Activated gamma-delta T cell (primary cell): ENCODE measurements at places on chromosomes 7 and 10.

GRCh38 chr10:33783557-33783956, 449.1 kb upstream of the NRP1 start:
- no peak for DNase-seq

DNA sequence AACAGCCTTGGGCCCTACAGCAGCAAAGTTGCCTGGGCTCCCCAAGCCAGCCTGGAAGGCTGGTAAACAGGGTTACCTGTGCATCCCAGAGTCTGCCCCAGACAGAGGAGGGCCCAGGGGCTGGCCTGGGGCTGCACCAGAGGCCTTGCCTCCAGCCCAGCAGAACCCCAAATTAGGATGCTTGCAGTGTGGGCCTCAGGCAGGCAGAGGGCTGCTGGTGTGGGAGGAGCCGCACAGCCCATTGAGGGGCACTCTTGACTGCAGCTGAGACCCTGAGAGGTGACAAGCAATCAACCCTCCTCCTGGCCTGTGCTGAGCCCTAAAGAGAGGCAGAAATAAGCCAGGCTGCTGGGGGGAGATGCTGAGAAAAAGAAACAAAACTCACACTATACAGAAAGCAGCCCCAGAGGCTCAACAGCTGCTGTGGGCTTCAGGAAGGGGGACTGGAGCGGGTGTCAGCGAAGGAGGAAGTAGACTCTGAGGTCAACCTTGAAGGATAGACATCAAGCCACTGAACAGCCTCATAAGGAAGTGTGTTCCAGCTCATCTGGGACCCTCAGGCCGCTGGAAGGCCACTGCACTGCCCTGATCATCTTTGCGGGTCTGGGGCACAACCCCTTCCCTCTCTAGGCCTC, 6.6 kb downstream of the AIFM2 start:
- no peak for DNase-seq

- DNase-seq, result no peak
These were observed 224.2 kb downstream of the XPNPEP1 start for GRCh38 chr10:109698882-109699664.

DNA sequence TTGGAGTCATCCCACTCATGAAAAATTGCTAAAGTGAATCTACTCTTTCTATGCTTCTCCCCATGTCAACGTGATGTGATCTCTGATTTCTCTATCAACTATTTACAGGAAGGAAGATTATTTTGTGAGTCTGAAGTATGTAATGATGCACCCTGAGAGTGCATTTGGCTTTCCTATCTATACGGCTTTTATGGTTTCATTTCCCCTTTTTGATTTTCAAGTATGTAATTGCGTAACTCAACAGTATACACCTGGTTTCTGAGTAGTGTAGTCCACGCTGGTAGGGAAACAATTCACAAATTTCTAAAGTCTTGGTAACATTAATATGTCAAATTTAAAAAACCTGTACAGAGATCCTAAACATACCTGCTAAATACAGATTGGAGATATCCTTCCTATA, 194.7 kb upstream of the SEMA3A start:
- no peak for DNase-seq

GRCh38 chr10:101027106-101027720, 3.7 kb downstream of the PDZD7 start:
- no peak for DNase-seq

GRCh38 chr10:61356354-61356753, 96.8 kb downstream of the TMEM26 start:
- DNase-seq, result no peak

DNA sequence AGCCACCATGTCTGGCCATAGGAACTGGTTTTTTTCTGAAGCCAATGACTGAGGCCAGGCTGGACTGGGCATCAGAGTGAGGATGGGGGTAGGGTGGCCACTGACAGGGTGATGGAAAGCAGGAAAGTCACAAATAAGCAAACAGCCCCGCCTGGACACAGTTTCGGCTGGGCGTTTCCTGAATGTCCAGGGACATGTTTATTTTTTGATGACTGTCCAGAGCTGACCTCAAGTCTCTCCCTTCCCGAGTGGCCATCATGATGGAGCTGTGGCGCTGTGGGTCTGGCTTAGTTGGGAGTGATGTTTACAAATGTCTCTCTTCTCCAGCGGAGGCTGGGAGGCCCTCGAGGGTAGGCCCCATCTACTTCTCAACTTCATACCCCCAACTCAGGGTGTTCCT, 37.1 kb upstream of the COMTD1 start:
- DNase-seq, result no peak

GRCh38 chr10:909831-910230, 21.7 kb downstream of the LARP4B start:
- no peak for DNase-seq
